Cardiac ventricle fibroblast (primary cell): ENCODE measurements at places on chromosomes 2 and 18. TPM values are rescaled to one million over a fixed set of nuclear protein-coding genes. Genes with fewer than 3 reads are reported as not detected.

Gene SCG2
- 25.9 and 26.6 TPM in 2 replicates for total RNA-seq

Gene NCKAP5
- not detected in 2 replicates for total RNA-seq

Gene ARHGEF4
- 6.2 and 8.2 TPM in 2 replicates for total RNA-seq

Gene SKOR2
- total RNA-seq = not detected in 2 replicates

Gene ZNF396
- 0.88 and 1.1 TPM in 2 replicates for total RNA-seq

Gene FHOD3
- total RNA-seq = 0.10 TPM in 1 of 2 replicates, not detected in the other

Gene SCN1A
- total RNA-seq = not detected in 2 replicates

Gene GAREM1
- 15.7 and 21.8 TPM in 2 replicates for total RNA-seq

Gene GKN1
- not detected in 2 replicates for total RNA-seq

Gene GALR1
- under 0.01 TPM in 1 of 2 replicates, not detected in the other for total RNA-seq

Gene NT5DC4
- total RNA-seq = 0.12 TPM in 1 of 2 replicates, not detected in the other

Gene SIX3
- not detected in 2 replicates for total RNA-seq

Gene ALPI
- not detected in 2 replicates for total RNA-seq

Gene MCFD2
- 107 and 141 TPM in 2 replicates for total RNA-seq

Gene LRRC30
- total RNA-seq = not detected in 2 replicates

Gene INO80C
- 4.3 and 9.5 TPM in 2 replicates for total RNA-seq

Gene STRN
- total RNA-seq = 12.2 and 14.1 TPM in 2 replicates

Gene ANKRD44
- 2.8 and 4.7 TPM in 2 replicates for total RNA-seq

Gene LDLRAD4
- 0.12 TPM in 1 of 2 replicates, not detected in the other for total RNA-seq

Gene CHRNG
- total RNA-seq = not detected in 2 replicates

Gene SERPINB10
- total RNA-seq = not detected in 2 replicates

Gene LIPG
- total RNA-seq = 12.8 and 12.9 TPM in 2 replicates

Gene TMEM37
- 1.6 and 2.9 TPM in 2 replicates for total RNA-seq

Gene EML6
- total RNA-seq = 0.20 and 1.4 TPM in 2 replicates

Gene TTN
- 0.05 and 0.06 TPM in 2 replicates for total RNA-seq

Gene CYRIA
- total RNA-seq = 2.9 and 3.1 TPM in 2 replicates

Gene AQP12B
- not detected in 2 replicates for total RNA-seq

Gene FAM117B
- total RNA-seq = 4.6 and 6.0 TPM in 2 replicates

Gene KHK
- total RNA-seq = 1.1 TPM in 1 of 2 replicates, not detected in the other

Gene PDE6D
- total RNA-seq = 15.5 and 19.0 TPM in 2 replicates

Gene ABCB11
- 0.37 and 0.39 TPM in 2 replicates for total RNA-seq

Gene HOXD3
- total RNA-seq = not detected in 2 replicates

Gene MERTK
- 0.64 and 2.7 TPM in 2 replicates for total RNA-seq
